ENCODE measurements at places on chromosomes 2 and 18. TPM values are rescaled to one million over a fixed set of nuclear protein-coding genes. Genes with fewer than 3 reads are reported as not detected.

Gene TEKT4
- not detected for total RNA-seq

Gene DSG4
- total RNA-seq, result not detected

Gene LRRTM1
- total RNA-seq, result not detected

Gene DIPK1C
- total RNA-seq, result not detected

Gene ERICH2
- total RNA-seq, result not detected

Gene SLC8A1
- 10.1 TPM for total RNA-seq

Gene SP5
- not detected for total RNA-seq

Gene CRACDL
- not detected for total RNA-seq

Gene FOXI3
- not detected for total RNA-seq

Gene FNDC4
- 14.0 TPM for total RNA-seq

Gene CARF
- total RNA-seq, result 3.3 TPM

Gene PMAIP1
- 53.3 TPM for total RNA-seq

Gene REG1A
- total RNA-seq, result not detected

Measured in placental pericyte (primary cell).